Right renal cortex interstitium (tissue), 3 donors: ENCODE measurements at places on chromosomes 5 and 9. TPM values are rescaled to one million over a fixed set of nuclear protein-coding genes. Genes with fewer than 3 reads are reported as not detected.

- DNase-seq = no peak
These were observed 314.0 kb downstream of the PIK3R1 start for GRCh38 chr5:68529581-68529980.

DNA sequence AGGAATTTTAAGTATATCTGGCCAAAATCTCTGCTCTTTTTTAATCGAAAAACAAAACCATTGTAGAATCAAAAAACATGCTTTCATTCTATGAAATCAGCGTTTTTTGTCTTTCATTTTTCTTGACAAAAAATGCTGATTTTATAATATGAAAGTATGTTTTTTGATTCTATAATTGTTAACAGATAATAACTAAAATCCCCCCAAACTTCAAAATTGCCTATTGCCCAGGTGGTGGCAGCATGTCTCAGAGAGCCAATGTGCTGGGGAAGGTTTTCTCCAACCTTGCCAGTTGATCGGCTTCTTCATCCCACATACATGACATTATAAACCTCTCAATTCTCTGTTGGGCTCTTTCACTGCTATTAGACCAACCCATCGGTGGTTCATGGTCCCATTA is 5.1 kb upstream of the SMIM15 start:
- DNase-seq = no peak

The DPYSL3 gene
- polyA plus RNA-seq = 35.1 TPM

The PCDHGB2 gene
- 3.9 TPM for polyA plus RNA-seq

The ICE1 gene
- polyA plus RNA-seq = 40.9 TPM

The CCDC171 gene
- 4.5 TPM for polyA plus RNA-seq

GRCh38 chr5:107381189-107381856 is 289.4 kb downstream of the EFNA5 start:
- no peak for DNase-seq

DNA sequence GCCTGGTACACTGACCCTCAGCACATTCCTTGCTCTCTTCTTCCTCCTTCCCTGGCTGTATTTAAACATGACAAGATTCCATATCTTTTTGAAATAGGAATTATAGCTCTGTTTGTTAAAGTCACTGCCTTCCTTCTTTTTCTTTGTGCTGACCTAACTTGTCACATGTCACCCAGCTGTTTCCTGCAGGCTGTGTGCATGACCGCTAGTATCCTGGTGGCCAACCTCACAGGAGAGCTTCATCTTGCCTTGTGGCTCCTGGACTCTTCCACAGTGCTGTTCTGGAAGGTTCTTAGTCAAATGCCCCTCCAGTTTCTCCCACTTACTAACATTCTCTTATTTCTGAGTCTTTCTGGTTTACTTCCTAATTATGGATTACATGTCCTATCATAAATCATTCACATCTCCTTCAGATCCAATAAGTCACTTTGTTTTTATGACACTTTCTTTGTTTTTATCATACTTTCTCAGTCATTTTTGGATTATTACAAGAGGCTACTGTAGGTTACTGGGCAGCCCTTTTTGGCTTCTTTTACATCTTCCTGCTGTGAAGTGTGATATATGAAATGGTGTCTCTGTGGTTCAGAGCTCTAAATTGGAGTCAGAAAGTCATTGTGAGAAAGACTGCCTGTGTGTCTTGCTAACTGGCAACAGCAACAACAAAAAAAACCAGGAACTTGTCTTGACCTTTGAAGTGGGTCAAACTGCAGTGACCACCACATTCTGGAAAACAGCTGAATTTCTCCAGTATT is 463.6 kb upstream of the DAP start:
- no peak for DNase-seq

- DNase-seq = no peak
These were observed 333.3 kb downstream of the ARRDC3 start for GRCh38 chr5:91049800-91050199.

DNA sequence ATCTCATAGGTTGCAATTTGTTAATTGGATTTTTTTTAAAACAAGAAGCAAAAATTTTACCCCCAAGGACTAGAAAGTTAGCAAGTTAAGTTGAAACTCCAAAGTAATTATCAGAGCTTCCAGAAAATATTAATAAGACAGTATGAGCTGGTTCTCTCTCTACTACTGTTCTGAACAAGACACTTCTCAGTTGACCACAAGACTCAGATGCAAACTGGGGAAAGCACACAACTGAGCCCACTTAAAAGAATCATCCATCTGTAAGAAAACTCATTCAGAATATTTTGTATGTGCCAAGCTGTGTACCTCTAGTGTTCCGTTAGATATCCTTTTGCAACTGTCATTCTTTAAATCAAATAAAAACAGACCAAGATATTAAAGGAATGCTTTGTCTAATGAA is 60.0 kb downstream of the MAP1B start:
- DNase-seq = no peak

- DNase-seq = no peak
These were observed 26.1 kb downstream of the SPDL1 start for GRCh38 chr5:169609716-169610115.

- DNase-seq = no peak
These were observed 25.7 kb downstream of the RAPGEF1 start for GRCh38 chr9:131714161-131714646.

The ADRA1B gene
- polyA plus RNA-seq = 2.3 TPM

DNA sequence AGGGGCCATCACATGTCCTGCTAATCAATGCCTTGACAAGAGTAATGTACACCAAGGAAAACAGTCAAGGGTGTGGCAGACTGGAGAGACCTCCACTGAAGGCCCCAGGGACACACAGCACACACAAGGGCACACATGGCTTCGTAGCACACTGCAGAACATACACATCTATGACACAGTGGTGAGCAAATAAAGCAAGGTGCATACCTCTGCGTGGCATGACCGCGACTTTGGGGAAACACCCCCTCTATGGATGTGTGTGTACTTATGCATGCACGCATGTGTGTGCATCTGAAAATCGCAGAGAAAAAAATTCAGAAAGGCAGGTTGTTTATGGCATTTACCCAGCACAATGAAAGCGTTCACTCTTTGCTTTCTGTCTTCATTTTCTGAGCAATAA is 20.5 kb downstream of the SEMA4D start:
- DNase-seq = no peak

- DNase-seq = no peak
These were observed 89.5 kb upstream of the PUM3 start for GRCh38 chr9:2933165-2934095.

DNA sequence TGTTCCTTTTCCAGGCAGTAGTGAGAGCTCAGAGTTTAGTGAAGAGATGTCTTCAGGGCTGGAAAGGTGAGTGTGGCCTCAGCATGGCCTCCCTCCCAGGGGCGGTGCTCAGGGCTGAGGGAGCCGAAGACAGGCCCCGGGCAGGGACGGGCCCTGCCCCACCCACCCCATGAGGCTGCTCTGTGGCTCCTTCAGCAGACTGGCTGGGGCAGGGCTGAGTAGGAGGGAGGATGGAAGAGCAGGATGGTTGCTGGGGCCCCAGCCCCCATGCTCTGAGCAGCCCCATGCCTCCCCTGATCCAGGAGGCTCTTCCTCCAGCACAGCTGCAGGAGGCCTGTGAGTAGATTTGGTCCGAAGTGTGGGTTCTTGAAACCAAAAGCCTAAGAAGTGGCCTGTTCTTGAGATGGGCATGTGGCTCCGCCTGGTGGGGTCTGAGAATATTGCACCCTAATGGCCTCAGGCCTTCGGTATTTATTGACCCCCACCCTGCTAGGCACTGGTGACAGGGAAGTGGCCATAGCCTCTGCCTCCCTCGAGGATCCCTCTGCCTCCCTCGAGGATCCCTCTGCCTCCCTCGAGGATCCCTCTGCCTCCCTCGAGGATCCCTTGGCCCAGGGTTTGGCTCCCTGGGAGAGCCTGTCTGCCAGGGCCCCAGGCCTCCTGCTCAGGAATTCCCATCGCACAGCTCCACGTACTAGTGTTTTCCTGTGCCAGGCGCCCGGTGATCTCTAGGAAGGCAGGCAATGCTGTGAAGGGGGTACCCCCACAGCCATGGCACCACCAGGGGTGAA is 65.4 kb upstream of the GARNL3 start:
- no peak for DNase-seq

The PLAC8L1 gene
- polyA plus RNA-seq = 0.68 TPM

- no peak for DNase-seq
These were observed 163.4 kb downstream of the TLE4 start for GRCh38 chr9:79735023-79735779.

The WNT8A gene
- 0.10 TPM for polyA plus RNA-seq

DNA sequence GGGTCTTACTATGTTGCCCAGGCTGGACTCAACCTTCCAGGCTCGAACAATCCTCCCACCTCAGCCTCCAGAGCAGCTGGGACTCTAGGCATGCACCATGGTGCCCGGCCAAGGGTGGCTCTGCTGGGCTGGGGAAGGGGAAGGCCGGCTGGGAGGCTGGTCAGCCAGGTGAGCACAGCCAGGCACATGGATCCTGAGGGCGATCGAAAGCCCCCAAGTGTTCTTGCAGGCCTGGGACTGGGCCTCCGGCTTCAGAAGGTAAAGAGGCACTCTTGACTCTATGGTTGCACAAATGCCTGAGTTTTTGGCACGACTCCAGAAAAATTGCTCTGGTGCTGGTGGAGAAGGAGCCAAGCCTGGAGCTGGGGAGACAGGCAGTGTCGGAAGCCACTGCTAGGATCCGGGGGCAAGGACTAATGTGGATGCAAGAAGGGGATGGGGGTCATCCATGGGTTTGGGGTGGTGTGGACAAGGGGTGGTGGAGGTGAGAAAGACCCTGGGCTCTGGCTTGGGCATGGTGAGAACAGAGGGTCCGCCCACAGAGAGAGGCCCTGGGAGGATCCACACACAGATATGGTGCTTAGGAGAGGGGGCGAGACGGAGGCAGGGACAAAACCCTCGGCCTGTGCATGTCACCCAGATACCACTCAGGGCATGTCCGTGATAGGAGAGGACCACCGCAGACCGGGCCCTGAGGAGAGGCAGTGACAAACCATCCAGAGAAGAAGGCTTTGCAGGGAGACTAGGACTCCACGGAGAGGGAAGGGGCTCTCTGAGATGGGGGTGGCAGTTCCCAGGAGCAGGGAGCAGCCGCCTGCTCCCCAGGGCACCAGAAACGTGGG is 51.1 kb upstream of the COL5A1 start:
- no peak for DNase-seq

- no peak for DNase-seq
These were observed 69.0 kb downstream of the MVB12B start for GRCh38 chr9:126395439-126396212.

The CDK7 gene
- polyA plus RNA-seq = 39.6 TPM

The FOXD4L6 gene
- polyA plus RNA-seq = not detected

DNA sequence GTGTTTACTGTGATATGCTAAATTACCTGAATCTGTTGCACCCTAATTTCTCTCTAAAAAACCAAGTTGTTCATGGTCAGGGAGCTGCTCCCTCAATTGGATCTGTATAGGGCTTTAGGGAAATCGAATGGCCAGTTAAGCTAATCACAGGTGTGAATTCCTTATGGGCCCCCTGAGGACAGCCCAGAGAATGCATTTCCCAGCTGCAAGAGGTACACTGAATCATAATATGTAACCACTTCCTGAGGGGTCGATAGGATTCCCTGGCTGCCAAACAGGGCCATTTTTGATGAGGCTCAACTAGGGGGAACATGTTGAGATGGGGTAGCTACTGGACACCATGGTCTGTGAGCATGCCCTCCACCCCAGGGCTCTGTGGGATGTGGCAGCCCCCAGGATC is 478.6 kb downstream of the CCDC171 start:
- DNase-seq = no peak

- DNase-seq = no peak
These were observed at the start of gene SMIM23 for GRCh38 chr5:171785517-171785916. Gene SMIM23 (plus strand): TSS chr5:171785817. CDS start chr5:171785872, 55 bp downstream.

- no peak for DNase-seq
These were observed 6.9 kb upstream of the ABCA1 start for GRCh38 chr9:104934691-104935500.

DNA sequence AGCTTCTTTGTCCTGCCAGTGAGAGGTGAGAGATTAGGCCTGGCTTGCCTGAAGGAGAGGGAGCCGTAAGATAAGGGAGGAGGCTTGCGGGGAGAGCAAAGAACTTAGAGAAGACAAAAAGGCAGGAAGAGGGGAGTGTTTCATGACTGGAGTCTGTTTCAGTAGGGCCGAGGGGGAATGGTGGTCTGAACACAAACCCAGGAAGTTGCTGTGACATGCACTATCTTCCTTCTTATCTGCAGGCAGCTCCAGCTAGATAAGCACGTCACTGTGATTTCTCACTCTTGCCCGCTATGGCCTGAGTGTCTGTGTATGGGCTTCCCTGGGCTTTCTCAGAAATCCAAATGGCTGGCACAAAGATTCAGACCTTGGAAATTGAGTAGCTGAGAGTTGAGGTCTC is 307.5 kb upstream of the CLINT1 start:
- no peak for DNase-seq

DNA sequence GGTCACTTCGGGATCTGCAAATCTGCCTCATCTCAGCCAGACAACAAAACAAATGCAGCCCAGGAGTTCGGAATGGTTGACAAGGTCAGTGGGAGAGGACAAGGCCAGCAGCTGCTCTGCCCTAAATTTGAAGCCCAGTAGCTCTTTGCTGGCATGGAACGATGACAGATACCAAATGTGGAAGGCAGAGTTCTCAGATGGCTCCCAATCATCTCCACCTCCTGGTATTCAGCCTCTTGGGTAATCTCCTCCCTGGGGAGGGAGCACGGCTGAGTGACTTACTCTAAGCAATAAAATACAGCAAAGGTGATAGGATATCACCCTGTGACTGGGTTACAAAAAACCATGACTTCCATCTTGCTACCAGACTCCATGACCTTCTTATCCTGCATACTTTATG is 172.8 kb downstream of the ENTREP1 start:
- no peak for DNase-seq

- DNase-seq = no peak
These were observed 51.9 kb downstream of the SLC25A46 start for GRCh38 chr5:110790673-110791072.

GRCh38 chr5:62268234-62268633 is 37.8 kb upstream of the KIF2A start:
- peak; percentile 27 for DNase-seq

The ANKRD31 gene
- 0.49 TPM for polyA plus RNA-seq

- DNase-seq = no peak
These were observed 7.0 kb downstream of the IPO11 start for GRCh38 chr5:62419609-62420008.

The OLFML2A gene
- polyA plus RNA-seq = 21.4 TPM

The THBS4 gene
- polyA plus RNA-seq = 19.3 TPM

The PCDHB3 gene
- polyA plus RNA-seq = 3.4 TPM

DNA sequence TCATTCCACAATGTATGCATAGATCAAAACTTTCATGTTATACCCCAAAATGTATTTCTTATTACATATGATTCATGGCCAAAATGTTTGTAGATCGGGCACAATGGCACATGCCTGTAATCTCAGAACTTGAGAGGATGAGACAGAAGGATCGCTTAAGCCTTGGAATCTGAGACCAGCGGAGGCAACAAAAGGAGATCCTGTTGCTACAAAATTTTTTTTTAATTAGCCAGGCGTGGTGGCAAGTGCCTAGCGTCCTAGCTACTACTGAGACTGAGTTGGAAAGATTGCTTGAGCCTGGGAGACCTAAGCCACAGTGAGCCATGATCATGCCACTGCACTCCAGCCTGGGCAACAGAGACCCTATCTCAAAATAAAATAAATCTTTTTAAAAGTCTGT is 89.9 kb downstream of the MAPKAP1 start:
- no peak for DNase-seq
